ENCODE measurements at places on chromosomes 6 and 20.

- DNase-seq = no peak
Measured at GRCh38 chr20:43969501-43970182, 55.0 kb downstream of the TOX2 start.

GRCh38 chr6:144528743-144529425, 243.7 kb downstream of the UTRN start:
- DNase-seq = peak; percentile 6

DNA sequence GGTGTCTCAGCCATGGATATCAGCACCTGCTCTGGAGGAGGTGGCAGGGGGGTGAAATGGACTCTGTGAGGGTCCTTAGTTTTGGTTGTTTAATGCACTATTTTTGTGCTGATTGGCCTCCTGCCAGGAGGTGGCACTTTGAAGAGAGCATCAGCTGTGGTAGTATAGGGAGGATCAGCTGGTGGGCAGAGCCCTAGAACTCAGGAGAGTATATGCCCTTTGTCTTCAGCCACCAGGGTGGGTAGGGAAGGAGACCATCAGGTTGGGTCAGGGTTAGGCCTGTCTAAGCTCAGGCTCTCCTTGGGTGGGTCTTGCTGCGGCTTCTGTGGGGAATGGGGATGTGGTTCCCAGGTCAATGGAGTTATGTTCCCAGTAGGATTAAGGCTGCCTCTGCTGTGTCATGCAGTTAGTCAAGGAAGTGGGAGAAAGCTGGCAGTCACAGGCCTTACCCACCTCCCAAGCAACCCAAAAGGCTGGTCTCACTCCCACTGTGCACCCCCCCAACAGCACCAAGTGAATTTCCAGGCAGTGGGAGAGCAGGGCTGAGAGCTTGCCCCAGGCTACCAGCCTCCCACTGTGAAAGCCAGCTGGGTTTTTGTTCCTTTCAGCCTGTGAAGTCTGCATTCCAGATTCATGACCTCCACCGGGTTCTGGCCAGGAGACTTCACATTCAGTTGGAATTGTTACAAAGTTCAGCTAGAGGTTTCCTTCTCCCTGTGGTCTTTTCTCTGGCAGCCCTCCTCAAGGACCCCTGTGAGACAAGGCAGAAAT, 5.7 kb upstream of the OSTM1 start:
- peak; percentile 51 for DNase-seq

DNA sequence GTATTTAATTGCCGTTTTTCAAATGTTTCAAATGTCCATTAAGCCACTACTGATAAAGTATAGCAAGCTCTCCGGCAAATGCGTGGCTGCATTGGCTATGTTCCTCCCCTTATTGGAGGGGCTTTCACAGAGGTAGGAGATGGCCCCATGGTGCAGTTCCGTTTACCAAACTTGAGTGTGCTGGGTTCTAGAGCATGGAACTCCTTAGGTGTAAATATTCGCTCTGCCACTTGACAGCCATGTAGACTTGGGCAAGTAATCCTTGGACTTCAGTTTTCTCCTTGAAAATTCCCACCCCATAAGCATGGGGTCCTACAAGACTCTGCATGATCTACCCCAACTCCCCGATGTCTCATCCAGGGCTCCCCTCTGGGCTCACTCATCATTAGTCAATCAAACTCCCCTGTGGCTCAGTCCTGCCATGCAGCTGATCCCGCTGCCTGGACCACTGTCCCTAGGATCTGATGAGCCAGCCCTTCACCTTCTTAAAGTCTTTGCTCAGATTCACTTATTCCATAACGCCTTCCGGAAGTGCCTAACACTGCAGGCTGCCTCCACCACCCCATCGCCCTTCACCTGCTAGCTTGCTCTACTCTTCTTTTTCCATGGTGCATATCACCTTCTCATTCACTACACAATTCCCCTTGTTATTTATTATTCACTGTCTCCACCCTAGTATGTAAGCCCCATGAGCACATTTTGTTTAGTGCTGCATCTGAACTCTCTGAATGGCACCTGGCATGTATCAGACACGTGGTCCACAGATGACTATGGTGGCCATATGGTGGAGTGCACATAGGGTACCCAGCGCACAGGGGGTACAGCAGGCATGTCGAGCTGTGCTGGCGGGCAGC, 18.8 kb downstream of the PRR18 start:
- DNase-seq = no peak

DNA sequence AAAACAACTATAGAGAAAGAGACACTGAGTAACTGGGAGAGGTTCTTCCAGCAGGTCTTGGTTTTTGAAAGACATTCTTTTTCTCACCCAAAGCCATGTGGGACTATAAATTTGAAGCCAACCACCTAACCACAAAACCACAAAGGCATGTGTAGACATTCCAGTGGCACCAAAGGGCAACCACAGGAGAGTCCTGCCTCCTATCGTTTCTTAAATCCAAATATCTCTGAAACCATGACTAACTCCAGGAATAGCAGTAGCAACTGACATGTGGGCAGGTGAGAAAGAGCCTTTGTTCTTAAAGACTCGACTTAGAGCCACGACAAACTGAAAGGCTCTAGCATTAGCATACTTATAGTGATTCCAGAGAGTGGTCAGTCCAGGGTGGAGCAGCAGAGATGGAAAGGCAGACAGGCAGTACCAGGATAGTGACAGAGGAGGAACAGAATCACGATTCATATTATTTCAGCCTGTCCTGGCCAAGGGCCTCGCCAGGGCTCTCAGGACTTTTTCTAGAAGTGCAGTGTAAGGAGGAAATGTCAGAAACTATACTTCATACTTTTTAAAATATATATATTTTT, 9.4 kb upstream of the COL9A1 start:
- peak; percentile 32 for DNase-seq

Data from GM03348 (cell line).